Cerebellar nuclear complex (tissue), 1 donor: ENCODE measurements at places on chromosomes 5 and 9.

GRCh38 chr5:19564036-19564435 is 424.0 kb downstream of the CDH18 start:
- DNase-seq = peak; percentile 58

DNA sequence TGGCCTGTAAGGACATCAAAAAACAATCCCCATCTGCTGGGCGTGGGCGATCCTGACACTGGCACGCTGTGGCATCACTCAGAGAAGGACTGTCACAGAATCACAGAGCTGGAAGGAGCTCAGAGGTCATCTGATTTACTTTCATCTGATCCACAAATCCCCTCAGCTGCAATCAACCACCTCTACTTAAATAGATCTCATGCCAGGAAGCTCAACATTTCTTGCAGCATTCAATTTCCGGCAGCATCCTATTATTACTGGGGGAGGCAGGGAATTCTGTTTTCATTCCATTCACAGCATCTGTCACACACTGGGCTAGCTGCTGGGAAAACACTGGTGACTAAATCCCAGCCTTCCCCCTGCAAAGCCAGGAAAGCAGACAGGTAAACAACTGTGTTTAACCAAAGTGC is 38.3 kb downstream of the RETREG1 start:
- no peak for DNase-seq

GRCh38 chr5:118545470-118545869 is 442.9 kb downstream of the DTWD2 start:
- no peak for DNase-seq

DNA sequence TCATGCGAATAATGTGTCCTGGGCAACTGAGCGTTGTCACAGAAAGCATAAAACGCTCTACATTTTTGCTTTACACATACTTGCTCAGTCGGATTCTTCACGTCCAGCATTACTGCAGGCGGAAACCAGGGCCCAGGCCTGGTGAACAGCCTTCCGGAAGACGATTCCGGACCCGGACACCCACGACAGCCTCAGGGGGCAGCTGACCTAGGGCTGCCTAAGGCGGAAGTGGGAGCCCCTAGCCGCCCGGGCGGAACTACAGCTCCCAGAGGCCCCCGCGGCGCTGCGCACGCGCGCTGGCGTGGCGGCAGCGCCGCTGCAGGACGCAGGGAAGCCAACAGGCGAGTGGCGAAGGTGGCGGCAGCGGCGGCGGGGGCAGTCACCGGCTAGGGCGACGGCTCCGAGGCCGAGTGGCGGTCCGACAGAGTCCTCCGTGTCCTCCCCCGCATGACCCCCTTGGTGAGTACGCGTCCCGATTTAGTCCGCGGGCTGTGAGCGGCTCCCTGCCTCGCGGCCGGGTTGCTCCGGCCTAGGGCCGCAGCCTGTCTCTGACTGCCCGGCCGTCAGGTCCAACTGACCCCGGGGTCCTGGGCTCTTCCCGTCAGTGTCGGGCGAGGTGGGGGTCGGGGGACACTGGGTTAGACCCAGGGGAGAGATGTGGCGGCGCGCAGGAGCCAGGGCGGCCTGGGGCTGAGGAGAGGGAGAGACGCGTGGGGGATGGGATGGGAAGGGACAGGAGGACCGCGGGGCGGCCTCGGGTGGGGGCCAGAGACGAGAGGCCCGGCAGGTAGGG is at the start of gene GAPVD1:
TSS of gene GAPVD1 (plus strand) at position 326 of the 793 bp plus-strand sequence. CDS start 37,096 bp downstream, outside the sequence.
- peak; percentile 14 for DNase-seq

DNA sequence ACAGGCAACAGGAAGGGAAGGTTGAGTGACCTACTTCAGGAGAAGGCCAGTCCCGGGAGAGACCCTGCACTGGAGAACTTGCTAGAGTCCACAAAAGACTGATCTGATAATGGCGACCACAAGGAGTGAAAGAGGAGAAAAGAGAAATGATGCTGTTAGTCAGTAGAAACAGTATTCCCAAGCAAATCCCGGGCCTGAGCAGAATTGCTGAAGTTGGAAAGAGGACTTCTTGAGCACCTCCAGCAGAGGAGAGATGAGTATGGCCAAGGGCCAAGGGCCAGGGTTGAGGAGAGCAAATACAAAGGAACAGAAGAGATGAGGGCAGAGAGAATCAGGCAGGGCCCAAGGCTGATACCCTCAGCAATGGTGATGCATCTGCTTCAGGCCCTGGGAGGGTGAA is 392.2 kb downstream of the EBF1 start:
- no peak for DNase-seq

GRCh38 chr5:126640866-126641265 is 40.1 kb downstream of the PHAX start:
- DNase-seq = no peak

- DNase-seq = no peak
Observed at GRCh38 chr5:113267361-113267900, 167.4 kb downstream of the TSSK1B start.

DNA sequence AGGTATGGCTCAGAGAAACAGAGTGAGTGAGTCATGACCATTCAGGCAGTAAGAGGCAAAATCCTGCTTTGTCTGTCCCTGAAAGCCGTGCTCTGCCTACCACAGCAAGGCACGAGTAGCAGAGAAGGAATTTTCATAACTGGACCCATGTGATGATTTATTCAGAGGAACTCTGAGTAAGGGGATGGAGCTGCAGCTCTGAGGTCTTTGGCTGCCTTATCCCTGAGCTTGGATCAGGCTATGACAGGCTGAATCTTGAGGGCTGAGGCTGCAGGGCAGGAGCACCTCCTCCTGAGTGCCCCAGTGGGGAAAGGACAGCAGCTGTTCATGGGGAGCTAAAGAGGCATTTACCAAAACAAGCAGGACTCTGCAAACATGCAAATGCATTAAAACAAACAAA is 183.4 kb downstream of the PAPPA start:
- DNase-seq = no peak

GRCh38 chr9:32502464-32502863 is 23.5 kb downstream of the RIGI start:
- DNase-seq = no peak

- DNase-seq = no peak
Observed at GRCh38 chr9:37398464-37399025, 24.0 kb upstream of the GRHPR start.

- no peak for DNase-seq
Observed at GRCh38 chr5:60687927-60688720, 11.8 kb downstream of the DEPDC1B start.

GRCh38 chr9:38393128-38393796 is 760 bp downstream of the ALDH1B1 start:
- DNase-seq = no peak

- DNase-seq = no peak
Observed at GRCh38 chr9:73153793-73154227, 2.1 kb downstream of the ANXA1 start.

DNA sequence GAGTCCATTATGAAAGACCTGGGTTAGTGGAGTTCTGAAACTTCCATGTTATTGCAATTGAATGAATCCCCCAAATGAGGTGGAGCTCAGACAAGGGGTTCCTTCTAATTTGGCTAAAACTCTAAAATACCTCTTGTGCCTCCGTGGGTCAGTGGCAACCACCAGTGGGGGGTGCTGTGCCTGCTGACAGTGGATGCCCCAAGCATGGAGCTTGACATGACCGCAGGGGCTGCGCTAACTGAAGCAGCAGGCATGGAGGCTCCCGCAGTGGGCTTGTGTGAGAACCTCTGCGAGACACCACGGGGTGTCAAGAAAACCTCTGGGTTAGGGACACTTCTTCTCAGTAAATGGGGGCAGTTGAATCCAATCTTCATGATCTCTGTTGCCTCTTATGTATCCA is 200.5 kb downstream of the DRD1 start:
- DNase-seq = no peak

DNA sequence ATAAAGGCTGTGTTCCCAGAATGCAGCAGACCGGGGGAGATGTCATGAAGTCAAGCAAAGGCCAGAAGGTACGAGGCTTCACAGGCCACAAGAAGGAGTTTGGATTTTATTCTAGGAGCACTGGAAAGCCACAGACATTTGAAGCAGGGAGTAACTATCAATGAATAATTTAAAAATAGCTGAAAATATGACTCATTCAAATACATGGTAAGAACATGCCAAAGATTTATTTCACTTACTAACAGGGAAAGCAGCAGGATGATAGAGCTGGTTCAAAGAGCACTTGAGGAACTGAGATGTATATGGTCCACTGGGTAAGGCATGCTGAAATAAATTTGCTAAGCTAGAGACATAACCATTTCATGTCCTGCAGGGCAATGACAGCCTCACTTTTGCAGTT is 53.2 kb downstream of the MSX2 start:
- no peak for DNase-seq

DNA sequence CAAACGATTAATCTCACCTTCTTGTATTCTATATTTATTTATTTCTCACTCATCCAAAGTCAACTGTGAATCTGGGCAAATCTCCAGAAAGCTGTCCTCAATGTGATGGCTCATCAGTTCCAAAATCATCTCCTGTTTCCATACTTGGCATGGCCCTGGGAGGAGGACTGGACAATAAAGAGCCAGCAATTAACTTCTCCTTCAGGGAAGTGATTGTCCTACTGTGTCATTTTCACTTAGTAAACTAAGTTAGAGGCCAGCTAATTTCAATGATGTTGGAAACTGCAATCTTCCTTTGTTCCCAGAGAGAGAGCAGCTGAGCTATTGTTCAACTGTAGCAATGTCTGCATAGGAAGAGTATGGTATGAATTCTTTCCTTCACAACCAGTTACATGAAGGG is 17.5 kb downstream of the CDH12 start:
- no peak for DNase-seq
